ENCODE measurements at places on chromosomes 13 and 19.

- no peak for DNase-seq
These were observed 18.0 kb upstream of the IZUMO2 start for GRCh38 chr19:50181121-50181520.

- no peak for DNase-seq
These were observed 1036.5 kb downstream of the SLITRK5 start for GRCh38 chr13:88707646-88708045.

- no peak for DNase-seq
These were observed 58.6 kb downstream of the LIG4 start for GRCh38 chr13:108156749-108157148.

DNA sequence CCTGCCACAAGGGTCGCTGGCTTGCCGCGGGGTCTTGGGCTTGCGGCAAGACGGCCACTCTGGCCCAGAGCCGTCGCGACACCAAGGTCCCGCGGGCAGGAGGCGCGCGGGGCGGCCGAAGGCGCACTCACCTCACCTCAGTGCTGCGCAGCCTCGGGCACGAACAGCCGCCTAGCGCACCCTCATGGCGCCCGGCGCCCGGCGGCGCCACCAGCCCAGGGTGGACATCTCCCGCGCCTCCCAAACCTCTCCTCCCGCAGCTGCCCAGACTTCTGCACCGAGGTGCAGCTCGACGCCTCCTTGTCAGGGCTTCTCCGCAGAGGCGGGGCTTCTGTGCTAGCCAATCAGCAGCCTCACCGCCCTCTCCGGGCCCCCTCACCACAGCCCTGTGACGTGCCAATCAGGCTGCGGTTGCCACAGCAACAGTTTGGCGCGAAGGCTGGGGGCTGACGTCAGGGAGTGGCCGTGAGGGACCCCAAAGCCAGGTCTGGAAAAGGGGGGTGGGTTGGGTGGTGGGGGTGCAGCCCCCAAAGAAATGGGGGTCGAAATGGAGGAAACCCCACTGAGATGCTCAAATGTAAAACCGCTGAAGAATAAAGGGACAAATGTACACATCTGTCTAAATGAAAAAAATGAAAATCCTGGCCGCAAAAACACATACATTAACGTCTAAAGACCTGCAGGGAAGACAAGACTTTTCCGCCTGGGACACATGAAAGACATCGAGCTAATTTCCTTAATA lies at the start of the genes PEG3 and ZIM2:
PEG3 (minus strand) TSS at position 276 of the 742 bp plus-strand sequence. CDS start 16,071 bp downstream, outside the sequence.
ZIM2 (minus strand) TSS at position 276 of the 742 bp plus-strand sequence. CDS start 16,449 bp downstream, outside the sequence.
- DNase-seq, result no peak

DNA sequence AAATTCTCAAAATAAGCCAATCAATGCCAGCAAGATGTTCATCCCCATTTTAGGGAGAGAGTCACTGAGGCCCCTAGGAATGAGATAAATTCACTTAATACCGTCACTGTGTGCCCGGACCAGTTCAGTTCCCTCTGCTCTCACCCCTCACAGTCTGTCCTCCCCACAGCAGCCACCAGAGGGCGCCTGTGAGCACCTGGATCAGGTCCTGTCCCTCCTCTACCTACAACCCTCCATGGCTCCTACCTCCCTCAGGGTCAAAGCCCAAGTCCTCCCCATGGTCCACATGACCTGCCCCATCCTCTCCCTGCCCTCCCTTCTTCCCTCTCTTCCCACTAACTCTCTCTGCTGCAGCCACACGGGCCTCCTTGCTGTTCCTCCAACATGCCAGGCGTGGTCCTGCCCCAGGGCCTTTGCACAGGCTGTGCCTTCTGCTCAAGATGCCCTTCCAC lies 42.0 kb upstream of the NFIC start:
- peak; percentile 60 for DNase-seq

DNA sequence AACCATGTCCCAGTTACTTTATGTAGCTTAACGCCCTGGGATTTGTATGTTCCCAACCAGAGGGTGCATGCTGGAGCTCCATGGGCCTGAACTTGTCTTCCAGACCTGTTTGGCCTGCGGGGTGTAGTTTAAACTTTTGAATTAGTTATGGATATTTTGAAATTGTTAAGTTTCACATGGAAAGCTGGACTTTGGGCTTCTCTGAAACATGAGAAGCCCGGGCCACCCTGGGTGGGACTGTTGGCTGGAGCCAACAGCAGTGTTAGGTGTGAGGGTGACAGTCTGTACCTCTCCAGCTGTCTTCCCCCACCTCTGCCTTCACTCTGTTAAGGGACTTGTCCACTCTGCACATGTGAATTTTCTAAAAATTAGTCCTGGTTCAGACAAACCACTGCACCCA lies 1.6 kb downstream of the UBE2L5 start:
- no peak for DNase-seq

DNA sequence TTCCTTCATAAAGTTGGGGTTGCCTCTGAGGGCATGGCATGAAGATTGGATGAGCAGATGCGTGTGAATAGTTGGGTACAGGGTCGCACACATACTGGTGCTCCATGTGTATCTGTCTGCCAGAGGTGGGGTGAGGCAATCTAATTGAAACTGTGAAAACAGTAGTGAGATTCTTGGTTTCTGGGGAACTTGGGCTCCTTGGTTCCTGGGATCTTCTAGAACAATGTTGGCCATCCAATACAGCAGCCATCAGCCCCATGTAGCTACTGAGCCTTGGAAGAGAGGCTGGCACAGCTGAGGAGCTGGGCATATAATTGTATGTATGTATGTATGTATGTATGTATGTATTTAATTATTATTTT lies 616 bp downstream of the FCHO1 start:
- DNase-seq, result no peak

- DNase-seq, result no peak
These were observed 461 bp upstream of the WASF3 start for GRCh38 chr13:26557051-26557392.

GRCh38 chr19:34317311-34317927 lies 47.6 kb upstream of the GPI start:
- peak; percentile 44 for DNase-seq

- DNase-seq, result no peak
These were observed 873.5 kb upstream of the ATXN8OS start for GRCh38 chr13:69234171-69234570.

- no peak for DNase-seq
These were observed 97.9 kb downstream of the CCNA1 start for GRCh38 chr13:36530050-36530789.

DNA sequence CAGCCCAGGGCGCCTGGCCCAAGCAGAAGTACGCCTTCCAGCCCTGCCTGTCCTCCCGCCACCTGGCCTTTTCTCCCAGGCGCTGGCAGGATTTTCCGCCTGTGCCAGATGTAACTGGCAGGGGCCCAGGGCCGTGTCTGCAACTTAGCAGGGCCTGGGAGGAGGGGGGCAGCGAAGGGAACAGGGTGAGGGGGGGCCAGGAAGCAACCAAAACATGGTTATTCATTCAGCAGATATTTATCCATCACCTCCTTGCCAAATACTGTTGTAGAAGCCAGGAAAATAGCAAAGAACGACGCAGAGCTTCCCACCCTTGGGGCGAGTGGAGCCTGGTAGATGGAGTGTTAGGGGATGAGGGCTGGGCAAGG lies 5.6 kb downstream of the TLE6 start:
- no peak for DNase-seq

GRCh38 chr19:8403098-8403819 lies 9.8 kb upstream of the MARCHF2 start:
- DNase-seq, result no peak

DNA sequence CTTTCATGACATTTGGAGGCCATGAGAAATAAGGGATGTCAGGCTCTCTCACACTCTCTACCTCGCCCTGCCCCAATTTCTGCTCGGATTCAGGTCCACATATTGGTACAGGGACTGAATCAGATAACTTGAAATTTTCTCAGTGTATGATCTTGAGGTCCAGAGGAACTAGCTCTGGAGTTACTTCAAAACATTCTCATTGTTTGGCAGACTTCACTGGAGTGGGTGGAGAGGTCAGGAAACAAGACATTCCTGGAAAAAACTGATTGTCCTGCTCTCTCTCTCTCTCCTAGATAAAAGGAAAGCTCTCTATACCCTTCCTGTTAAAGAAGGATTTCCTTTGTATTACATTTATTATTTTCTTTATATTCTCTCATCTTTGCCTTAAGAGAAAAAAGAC lies 428.1 kb upstream of the DACH1 start:
- DNase-seq, result no peak

DNA sequence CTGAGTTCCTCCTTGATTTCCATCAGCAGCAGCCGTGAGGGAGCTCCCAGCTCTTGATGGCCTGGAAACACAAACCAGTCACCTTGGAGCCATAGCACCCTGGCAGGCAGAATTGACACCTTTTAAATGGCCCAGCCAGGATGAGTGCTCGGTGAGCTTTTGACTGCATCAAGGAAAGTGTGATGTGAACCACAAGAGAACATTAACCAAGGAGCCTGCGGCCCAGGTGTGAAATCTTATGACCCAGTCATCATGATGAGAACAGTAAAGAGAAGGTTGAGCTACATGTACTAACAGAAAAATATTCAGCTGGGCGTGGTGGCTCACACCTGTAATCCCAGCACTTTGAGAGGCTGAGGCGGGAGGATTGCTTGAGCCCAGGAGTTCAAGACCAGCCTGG lies 22.8 kb downstream of the SUGP2 start:
- DNase-seq, result no peak

DNA sequence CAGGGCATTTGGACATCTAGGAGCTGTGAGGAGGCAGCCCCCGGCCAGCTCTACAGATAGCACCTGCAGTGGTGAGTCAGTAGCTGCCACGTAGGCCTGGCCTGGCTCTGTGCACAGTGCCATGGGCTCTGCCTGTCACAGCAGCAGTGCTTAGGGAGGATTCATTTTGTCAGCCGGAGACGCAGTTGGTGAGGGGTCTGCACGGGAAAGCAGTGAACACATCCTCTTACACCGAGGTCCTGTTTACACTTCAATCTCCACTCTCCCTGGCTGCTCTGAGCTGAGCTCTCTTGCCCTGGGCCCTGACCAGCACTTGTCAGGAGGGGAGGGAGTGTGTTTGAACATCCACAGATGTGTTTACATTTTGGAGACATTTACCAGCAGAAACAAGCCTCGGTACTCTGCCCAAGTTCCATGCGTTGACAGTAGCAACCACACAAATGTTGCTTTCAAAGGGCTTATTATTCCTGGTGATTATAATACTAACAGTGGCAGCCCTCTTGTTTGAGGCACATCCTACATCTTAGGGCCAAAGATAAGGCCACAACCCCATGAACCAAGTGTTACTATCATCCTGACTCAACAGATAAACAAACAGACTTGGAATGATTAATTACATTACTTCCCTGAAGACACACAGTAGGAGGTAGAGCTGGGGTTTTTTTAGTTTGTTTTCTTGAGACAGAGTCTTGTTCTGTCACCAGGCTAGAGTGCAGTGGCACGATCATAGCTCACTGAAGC lies 148.9 kb downstream of the USP12 start:
- no peak for DNase-seq

DNA sequence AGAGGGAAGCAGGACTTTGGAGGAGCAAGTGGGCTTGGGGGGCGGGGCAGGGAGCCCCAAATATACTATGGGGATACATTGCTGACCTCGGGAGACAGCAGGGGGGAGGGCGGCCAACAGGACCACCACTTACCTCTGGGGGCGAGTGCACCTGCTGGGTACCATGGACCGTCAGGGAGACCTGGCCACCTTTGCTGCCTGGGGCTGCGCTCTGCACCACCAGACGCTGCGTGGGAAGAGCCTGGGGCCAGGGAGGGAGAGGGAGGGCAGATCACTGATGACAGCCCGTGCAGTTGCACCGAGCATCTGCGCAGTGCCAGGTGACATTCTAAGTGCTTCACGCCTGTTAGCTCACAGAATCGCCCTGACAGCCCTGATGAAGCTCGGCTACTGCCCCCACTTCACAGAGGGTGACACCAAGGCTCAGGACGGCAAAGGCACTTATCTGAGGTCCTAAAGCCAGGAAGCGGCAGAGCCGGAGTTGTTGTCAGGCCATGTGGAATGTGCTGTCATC lies 24.1 kb downstream of the RFX1 start:
- DNase-seq, result no peak

DNA sequence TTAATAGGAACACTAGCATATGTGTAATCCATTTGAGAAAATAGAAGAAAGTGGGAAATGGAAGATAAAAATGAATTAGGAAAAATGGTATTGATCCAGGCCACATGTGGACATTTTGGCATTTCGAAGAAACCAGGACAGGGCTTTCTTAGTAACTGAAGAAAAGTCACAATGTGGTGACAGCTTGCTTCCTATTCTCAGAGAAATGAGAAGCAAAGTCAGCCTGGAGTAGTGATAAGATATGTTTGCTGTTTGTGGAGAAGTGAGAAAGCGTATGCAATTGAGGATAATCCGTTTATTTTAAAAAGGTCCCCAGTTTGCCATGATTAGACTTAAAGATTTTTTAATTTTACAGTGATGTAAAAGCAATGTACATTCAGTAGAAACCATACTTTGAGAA lies 127.9 kb downstream of the SLITRK6 start:
- DNase-seq, result no peak

- peak; percentile 71 for DNase-seq
These were observed 2.2 kb downstream of the CXCL17 start for GRCh38 chr19:42440357-42441048.

GRCh38 chr19:38036707-38037611 lies 130.0 kb downstream of the SIPA1L3 start:
- no peak for DNase-seq

DNA sequence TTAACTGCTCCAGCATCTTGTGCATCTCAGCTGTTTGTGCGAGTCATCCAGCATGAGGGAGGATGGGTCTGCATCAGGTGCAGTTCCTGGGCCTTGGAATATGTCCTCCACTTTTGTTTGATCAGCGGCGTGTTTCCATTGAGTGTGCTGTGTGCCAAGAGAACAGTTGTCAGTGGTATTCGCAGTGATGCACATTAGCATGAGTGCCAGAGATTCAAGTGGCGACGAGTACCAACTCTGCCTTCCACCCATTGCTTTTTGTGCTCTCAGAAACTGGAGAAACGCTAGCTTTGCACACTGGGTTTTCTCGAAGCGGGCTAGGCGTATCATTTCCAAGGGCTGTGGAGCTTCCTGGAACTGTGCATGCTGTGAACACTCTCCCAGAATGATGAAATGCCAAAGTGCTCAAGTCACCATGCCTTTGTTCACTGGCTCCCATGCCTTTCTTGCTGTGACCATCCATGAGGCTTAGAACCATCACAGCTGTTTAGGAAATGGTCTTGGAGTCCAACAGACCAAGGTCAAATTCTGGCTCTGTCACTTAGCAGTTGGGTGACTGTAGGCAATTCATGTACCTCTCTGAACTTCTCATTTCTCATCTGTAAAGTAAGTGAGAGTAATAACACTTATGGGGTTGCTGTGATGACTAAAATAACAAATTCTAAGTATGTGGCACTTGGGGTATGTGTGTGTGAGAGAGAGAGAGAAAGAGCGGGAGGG lies 18.4 kb downstream of the LRCH1 start:
- no peak for DNase-seq

- no peak for DNase-seq
These were observed 351.2 kb downstream of the DNAJC15 start for GRCh38 chr13:43374621-43375020.
